ENCODE measurements at places on chromosomes 2 and 18. TPM values are rescaled to one million over a fixed set of nuclear protein-coding genes. Genes with fewer than 3 reads are reported as not detected.

The PROKR1 gene
- total RNA-seq = 0.12 TPM

- DNase-seq = no peak
Observed at GRCh38 chr18:40673150-40673549, 1281.9 kb upstream of the PIK3C3 start.

- DNase-seq = no peak
Observed at GRCh38 chr2:209526561-209526960, 102.7 kb downstream of the MAP2 start.

DNA sequence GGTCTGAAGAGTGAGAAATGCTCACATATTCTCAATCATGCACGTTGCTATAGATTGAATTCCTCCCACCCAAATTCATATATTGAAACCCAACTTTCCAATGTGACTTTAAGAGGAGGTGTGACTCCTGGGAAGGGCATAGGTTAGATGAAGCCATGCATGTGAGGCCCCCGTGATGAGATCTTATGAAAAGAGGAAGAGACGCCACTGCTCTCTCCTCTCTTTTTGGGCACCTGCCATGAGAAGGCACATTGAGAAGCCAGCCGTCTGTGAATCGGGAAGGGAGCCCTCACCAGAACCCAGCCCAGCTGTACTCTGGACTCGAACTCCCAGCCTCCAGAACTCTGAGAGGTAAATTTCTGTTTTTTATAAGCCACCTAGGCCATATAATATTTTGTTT is 842.6 kb upstream of the SALL3 start:
- DNase-seq = no peak

DNA sequence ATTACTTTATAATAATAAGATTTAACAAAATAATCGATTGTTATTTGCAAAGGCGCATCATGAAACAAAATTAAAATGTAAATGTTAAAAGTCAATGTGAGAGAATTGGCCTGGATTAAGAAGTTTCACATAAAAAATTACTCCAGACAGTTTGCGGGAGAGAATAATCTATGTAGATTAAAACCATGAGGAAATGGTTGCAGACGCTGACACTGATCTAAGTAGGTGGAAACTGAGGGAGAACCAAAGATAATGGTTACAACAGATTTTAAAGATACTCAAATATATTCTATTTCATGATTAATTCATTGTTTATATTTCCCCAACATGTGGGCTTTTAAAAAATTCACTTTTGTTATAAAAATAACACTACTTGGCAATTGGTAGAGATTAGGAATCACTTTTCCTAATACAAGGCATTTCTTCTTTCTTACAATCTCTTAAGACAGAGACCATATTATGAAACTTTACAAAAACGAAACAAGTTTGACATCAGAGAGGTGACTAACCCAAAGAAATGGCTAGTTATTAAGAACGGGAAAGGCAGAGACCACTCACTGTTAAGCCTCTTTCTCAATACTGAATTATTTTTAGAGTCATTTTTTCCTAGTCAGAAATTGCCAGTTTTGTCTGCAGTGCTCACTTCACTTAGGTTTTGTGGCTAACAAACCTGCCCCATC is 1.6 kb downstream of the KANSL1L start:
- DNase-seq = no peak

DNA sequence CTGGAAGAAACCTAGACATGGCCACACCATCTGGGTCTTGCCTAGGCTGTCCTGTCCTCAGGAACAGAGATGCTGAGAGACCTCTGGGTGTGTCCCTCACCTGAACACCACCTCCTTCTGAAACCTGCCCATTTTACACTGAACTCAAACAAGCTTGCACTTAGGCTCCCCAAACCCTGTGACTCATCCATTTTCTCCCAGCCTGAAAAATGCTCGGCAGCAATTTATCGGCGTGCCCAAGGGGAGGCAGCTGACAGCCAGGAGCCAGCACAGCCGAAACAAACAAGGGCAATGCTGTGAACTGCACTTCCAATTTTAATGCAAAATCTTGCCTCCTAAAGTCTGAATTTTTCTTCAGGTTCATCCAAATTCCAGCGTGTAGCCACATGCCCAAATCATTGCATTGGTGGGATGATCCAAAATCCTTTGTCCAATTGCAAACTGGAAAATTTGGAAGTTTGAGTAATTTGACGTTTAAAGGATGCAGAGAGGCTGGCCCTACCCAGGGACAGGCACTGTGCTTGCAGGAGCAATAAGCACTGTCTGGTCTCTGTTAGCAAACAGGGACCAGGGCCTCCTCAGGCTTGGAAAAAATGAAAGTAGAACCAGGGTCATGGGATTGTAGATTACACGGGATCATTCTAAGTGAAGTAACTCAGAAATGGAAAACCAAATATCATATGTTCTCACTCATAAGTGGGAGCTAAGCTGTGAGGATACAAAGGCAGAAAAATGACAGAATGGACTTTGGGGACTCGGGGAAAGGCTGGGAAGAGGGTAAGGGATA is 67.7 kb downstream of the GALNT14 start:
- no peak for DNase-seq

DNA sequence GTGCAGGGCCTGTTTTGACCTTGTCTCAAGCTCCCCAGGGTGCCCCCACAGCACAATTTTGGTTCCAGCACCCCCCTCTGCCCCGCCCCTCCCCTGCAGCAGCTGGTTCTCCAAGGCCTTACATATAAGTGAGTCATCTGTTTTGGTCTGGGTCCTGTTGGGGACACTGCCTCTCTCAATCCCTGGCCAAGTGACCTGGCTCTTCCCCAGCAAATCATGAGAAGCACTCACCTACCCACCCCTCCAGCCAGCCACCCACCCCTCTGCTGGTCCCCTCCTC is 90.5 kb downstream of the INHBB start:
- no peak for DNase-seq

GRCh38 chr2:197130318-197130717 is 180.3 kb downstream of the ANKRD44 start:
- DNase-seq = no peak

The MPV17 gene
- 60.4 TPM for total RNA-seq

The LRRC30 gene
- not detected for total RNA-seq

DNA sequence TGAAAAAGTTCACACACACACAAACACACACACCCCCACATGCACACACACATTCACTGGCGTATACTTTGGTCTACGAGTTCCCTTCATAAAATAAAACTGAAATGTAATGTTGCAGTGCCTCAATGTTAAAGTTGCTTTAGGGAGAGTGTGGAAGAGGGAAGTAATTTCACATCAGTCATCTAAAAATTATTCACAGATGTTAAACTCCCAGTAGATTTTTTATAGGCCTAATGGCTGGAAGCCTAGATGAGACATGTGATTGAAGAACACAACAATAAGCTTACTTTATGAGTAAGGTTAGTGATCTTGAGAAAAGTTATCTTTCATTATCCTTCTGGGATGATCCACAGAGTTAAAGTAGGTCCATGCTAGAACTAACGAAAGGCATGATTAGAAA is 506.7 kb upstream of the CNTNAP5 start:
- DNase-seq = no peak

DNA sequence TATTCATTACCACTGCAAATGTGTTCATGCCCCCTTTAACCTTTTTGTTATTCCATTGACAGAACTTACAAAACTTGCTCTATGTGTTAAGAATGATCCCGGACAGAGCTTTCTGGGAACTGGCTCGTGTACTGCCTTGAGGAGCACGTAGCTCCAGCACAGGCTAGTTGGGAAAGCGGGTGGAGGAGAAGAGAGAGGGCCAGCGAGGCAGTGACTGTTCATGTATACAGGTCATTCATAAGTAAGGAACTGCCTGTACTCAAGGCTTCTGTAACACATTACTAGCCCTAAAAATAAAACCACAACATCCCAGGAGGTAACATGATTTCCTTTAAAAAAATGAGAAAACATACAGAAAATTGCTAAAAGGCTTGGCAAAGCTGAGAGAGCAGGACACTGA is 109.0 kb downstream of the STK39 start:
- no peak for DNase-seq

The KCNE4 gene
- total RNA-seq = 0.72 TPM

The C1GALT1C1L gene
- not detected for total RNA-seq

- no peak for DNase-seq
Observed at GRCh38 chr2:76984359-76984758, 537.8 kb downstream of the LRRTM4 start.

The CPO gene
- not detected for total RNA-seq

The PDCL3 gene
- 37.1 TPM for total RNA-seq

GRCh38 chr2:236852100-236852976 is 233.4 kb upstream of the COPS8 start:
- DNase-seq = no peak

DNA sequence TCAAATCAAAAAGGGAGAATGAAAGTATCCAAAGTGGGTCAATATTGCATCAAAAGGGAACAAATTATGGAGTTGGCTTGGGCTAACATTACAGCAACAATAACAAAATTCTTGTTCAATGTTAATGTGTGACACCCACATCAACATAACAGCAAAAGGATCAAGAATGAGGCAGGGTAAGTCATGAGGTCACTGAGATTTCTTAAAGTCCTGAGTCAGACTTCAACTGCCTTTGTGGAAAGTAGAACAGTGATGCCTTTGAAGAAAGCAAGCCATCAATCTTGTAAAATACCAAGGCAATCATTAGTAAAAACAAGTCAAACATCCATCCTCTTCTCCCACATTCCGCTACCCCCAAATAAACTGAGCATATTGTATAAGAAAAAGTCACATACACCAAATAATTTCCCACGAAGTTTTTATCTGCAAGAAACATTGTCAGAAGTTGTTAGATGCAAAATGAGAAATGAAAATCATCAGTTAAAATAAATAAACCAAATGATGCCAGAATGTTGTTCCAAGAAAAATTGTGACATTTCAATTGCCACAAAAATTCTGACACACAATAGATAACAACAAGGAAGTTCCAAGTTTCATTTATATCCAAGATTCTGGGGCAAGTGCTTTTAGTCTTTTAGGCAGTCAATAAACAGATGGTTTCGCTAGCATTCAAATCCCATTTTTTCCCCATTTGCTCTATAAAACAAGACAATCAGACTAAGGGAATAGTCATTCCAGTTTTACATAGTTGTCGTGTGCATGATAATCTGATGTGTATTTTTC is 216.1 kb upstream of the SETBP1 start:
- DNase-seq = no peak

All from progenitor cell of endocrine pancreas (in vitro differentiated cells).